ENCODE measurements at places on chromosomes 7 and 10.

GRCh38 chr7:66050990-66051448 lies 24.6 kb upstream of the ASL start:
- no peak for DNase-seq

DNA sequence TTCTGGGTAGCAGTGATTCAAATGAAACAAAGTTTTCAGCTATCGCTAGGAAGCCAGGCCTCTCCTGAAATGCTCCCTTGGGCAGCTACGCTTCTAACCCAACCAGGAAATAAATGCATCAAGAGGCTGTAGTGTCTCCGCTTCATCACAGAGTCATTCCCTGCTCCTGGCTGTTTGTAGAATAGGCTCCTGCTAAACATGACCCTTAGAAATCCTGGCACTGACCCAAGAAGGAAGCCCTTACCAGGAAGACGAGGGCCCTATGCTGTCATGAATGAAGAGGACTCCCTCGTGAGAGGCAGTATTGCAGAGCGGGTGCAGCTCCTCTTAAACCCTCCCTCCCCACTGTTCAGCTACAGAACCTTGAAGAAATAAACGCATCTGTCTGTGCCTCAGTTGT lies 48.3 kb downstream of the NOD1 start:
- DNase-seq = no peak

DNA sequence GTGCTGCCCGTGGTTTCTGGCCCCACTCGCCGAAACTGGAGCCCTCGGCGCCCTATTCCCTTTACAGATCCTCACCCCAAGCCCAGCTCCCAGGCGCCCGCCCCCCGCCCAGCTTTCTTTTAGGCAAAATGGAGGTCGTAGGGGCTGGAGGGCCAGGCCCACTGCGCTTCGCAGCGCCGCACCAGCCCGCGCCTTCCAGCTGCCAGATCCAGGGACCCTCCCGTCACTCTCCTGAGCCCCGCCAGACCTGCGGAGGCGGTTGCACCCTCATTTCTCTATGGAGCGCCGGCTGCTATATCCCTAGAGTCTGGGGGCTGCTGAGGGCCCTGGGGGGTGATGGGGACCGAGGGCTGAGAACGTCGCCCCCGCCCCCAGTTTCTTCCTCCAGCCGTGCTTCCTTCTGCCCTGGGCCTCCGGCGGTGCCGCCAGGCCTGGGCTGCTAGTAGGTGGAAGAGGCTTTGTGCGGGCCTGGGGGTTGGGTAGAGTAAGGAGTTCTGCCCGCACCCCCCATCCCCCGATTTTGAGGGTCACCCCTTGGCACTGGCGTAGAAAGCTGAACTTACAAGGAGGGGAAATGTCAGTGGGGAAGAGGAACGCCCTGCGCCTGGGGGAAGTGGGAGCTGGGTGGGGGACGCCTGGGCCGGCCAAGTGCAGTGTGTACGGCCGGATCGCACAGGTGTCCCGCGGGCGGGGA lies 1.0 kb downstream of the GNB2 start:
- DNase-seq = no peak

GRCh38 chr7:31372231-31372959 lies 31.9 kb upstream of the NEUROD6 start:
- no peak for DNase-seq

GRCh38 chr7:94511718-94512117 lies 2.1 kb downstream of the CASD1 start:
- DNase-seq = no peak

All from stimulated activated CD8-positive, alpha-beta memory T cell treated with anti-CD3 and anti-CD28 coated beads, Interleukin-15, amount 100 ng/mL, for 24 hours (primary cell).